ENCODE measurements at places on chromosomes 5 and 9.

DNA sequence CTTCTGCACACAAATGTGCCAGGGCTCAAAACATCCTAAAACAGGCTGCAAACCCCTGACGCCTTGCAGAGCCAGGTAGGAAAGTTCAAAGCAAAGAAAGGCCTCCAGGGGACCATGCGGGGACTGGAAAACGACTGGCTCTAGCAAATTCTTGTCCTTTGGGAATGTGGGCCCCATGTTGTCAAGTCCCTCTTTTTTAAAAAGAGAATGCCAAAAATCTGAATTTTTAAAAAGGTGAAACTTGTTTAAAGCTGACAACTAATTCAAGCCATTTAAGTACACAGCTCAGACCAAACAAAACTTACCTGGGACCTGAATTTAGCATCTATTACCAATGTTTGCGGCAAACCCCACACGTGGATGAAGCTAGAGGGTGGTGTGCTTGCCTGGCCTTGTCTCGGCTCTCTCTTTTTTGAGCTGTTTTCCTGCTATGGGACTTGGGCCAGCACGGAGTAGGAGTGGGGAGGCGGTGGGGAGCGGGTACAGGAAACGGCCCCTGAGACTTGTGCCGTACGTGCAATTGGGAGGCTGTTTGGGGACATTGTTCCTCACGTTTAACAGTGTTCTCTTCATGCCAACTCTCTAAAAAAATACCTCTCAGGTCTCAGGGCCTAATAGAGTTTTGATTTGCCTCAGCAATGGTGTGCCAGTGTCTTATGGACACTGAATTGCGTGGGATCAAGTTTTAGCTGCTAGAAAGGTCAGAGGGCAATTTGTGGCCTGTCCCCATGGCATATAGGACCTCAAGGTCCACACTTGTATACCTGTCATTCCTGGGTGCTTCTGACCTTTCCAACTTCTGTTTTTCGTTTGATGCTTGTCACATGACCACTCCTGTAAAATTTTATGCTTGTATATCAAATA lies 15.1 kb upstream of the PHF19 start:
- H3K4me1 ChIP-seq = peaks cover 21% of the 10 kb centered on the region
- no peak for DNase-seq
- no peak overlapping the region for H3K27ac ChIP-seq
- no peaks in the 10 kb centered on the region for H3K36me3 ChIP-seq

DNA sequence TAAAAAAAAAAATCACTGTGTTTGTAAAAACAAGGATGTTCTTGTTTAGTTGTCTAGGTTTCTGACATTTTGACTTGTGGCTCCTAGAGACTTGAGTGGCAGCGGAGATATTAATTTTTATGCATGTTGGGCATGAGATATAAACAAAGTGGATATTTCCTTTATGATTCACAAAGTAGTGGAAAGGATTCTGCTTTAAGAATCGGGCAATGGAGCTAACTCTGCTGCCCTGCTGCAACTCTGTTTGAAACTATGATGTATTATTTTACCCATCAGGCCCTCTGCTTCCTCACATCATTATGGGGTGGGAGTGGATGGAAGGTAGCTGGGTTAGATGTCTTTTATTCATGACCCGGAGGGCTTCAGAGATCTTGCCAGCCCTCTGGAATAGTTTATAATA lies 94.1 kb upstream of the CD180 start:
- no peaks in the 10 kb centered on the region for H3K36me3 ChIP-seq
- H3K27ac ChIP-seq = peak overlapping the region; percentile 79
- H3K4me1 ChIP-seq = peaks cover 23% of the 10 kb centered on the region

- H3K27ac ChIP-seq = no peak overlapping the region
- H3K4me1 ChIP-seq = peaks cover 17% of the 10 kb centered on the region
- H3K4me3 ChIP-seq = no peak overlapping the region
- no peaks in the 10 kb centered on the region for H3K36me3 ChIP-seq
These were observed 90.7 kb upstream of the ADRA1B start for GRCh38 chr5:159825551-159826051.

- DNase-seq = no peak
- H3K36me3 ChIP-seq = peaks cover 94% of the 10 kb centered on the region
- H3K4me3 ChIP-seq = no peak overlapping the region
- H3K27ac ChIP-seq = no peak overlapping the region
- peaks cover 19% of the 10 kb centered on the region for H3K4me1 ChIP-seq
These were observed 47.6 kb downstream of the OTULIN start for GRCh38 chr5:14712131-14712530.

DNA sequence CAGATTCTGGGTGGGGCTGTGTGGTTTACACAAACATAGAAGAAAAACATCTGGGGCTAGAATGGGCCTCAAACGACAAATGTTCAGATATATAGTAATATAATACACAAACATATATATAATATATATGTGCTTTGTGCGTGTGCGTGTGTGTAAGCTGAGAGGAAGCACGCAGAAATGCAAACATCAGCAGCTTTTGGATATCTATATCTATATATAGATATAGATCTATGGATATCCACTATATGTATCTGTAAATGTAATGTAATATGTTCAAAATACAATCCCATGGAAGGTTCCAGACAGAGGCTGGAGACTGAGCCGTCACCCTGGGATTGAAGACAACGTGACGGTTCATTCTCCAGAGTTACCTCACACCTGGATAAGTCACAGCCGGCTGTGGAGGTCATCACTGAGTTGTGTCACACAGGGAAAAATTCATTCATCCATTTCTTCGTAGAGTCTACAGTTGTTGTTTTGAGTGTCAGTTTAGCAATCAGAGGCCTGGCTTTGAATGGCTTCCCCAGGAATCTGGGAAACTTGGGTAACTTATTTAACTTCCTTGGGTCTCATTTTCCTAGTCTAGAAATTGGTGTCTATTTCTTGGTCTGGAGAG lies 123.0 kb upstream of the CPEB4 start:
- H3K27ac ChIP-seq = peak overlapping the region; percentile 93
- H3K4me1 ChIP-seq = peaks cover 45% of the 10 kb centered on the region
- no peaks in the 10 kb centered on the region for H3K36me3 ChIP-seq
- H3K27me3 ChIP-seq = no peaks in the 10 kb centered on the region

GRCh38 chr9:38319496-38320173 lies 72.9 kb upstream of the ALDH1B1 start:
- peaks cover 5% of the 10 kb centered on the region for H3K27me3 ChIP-seq
- H3K27ac ChIP-seq = no peak overlapping the region
- no peaks in the 10 kb centered on the region for H3K4me1 ChIP-seq
- DNase-seq = no peak

DNA sequence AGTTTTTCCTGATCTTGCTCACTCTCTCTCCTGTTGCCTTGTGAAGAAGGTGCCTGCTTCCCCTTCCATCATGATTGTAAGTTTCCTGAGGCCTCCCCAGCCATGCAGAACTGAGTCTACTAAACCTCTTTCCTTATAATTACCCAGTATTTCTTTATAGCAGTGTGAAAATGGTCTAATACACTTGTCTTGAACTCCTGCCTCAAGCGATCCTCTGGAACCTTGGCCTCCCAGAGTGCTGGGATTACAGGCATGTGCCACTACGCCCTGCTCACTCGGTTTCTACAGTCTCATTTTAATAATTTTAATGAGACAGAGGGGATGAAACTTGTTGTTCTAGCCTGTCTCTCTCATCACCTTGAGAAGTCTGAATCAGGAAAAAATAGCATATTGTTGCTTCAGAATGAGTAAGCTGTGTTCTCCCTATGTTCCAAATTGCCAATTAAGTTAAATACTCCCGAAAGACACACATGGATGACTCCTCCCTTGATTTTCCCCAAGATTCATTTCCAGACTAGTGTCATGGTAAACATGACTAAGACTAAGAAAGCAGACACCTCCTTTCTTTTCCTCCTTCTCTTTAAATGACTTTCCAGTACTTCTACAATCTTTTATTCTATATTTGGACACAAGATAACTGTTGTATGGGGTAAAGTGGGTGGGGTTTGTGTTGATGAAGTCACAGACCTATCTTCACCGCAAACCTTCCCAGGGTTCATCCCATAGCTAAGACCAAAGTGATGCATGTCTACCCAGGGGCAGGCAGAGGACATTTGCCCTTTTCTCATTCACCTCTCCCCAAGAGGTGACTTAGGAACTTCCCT lies 7.8 kb upstream of the DNAJC18 start:
- no peaks in the 10 kb centered on the region for H3K36me3 ChIP-seq
- H3K4me3 ChIP-seq = no peak overlapping the region
- no peaks in the 10 kb centered on the region for H3K27me3 ChIP-seq
- DNase-seq = no peak
- H3K27ac ChIP-seq = no peak overlapping the region

DNA sequence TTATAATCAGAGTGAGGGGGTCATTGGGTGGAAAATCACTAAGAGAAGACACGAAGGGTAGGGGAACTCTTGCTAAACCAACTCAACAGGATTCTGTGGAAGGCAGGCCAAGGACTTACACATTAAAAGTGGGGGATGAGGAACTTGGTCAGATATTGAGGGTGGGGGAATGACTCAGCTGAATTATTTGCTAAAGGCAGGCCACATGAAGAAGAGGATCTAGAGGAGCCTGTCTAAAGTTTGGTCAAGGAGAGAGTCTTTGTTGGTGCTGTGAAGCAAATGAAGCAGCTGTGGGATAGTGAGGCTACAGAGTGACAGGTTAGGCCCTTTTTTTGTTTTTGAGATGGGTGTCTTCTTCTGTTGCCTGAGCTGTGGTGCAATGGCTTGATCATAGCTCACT lies 63.9 kb upstream of the SPRY4 start:
- peaks cover 31% of the 10 kb centered on the region for H3K4me1 ChIP-seq
- no peak overlapping the region for H3K4me3 ChIP-seq
- H3K27ac ChIP-seq = peak overlapping the region; percentile 72
- H3K27me3 ChIP-seq = no peaks in the 10 kb centered on the region
- H3K36me3 ChIP-seq = no peaks in the 10 kb centered on the region

DNA sequence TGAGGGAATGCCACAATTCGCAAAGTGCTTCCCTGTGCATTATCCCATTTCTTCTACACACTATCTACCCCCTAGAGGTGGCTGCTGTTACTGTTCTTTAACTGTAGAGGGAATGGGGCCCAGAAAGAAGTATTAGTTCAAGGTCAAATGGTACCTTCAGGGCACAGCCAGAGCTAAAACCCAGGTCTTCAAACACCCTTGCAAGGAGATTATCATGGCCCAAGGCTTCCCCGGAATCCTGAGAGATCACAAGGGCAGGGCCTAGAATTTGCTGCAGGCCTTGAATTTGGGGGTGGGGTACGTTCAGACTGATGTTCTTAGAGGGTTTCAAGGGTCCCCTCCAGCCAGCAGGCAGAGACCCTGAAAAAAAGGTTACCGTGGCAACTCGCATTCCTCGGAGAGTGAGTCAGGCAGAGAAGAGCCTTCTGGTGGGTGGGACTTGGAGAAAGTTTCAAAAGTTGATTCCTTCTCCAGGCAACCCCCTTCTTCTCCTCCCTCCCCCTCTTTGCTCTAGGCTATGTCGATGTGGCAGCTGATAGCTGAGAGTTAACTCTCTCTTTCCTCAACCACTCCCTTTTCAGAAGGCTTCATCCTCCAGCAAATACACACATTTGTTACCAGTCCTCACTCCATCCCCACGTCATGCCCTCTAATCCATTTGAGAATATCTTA lies 1.9 kb downstream of the SPARC start:
- H3K36me3 ChIP-seq = no peaks in the 10 kb centered on the region
- peak overlapping the region; percentile 78 for H3K4me3 ChIP-seq
- no peaks in the 10 kb centered on the region for H3K27me3 ChIP-seq
- peak overlapping the region; percentile 93 for H3K27ac ChIP-seq
- no peak for DNase-seq
- peaks cover 68% of the 10 kb centered on the region for H3K4me1 ChIP-seq

GRCh38 chr9:69180670-69181069 lies 6.6 kb downstream of the TJP2 start:
- H3K4me3 ChIP-seq = no peak overlapping the region
- H3K27me3 ChIP-seq = no peaks in the 10 kb centered on the region
- H3K27ac ChIP-seq = peak overlapping the region; percentile 80
- DNase-seq = no peak

GRCh38 chr9:86577420-86578333 lies 223.5 kb upstream of the TUT7 start:
- no peak overlapping the region for H3K27ac ChIP-seq
- DNase-seq = no peak
- no peak overlapping the region for H3K4me3 ChIP-seq
- H3K36me3 ChIP-seq = no peaks in the 10 kb centered on the region
- peaks cover 20% of the 10 kb centered on the region for H3K4me1 ChIP-seq

GRCh38 chr9:14895806-14896205 lies 14.4 kb downstream of the FREM1 start:
- no peaks in the 10 kb centered on the region for H3K27me3 ChIP-seq
- DNase-seq = no peak
- no peak overlapping the region for H3K4me3 ChIP-seq
- H3K27ac ChIP-seq = no peak overlapping the region
- H3K4me1 ChIP-seq = no peaks in the 10 kb centered on the region
- no peaks in the 10 kb centered on the region for H3K36me3 ChIP-seq

GRCh38 chr5:40410231-40410861 lies 269.4 kb upstream of the PTGER4 start:
- H3K27ac ChIP-seq = peak overlapping the region; percentile 76
- H3K4me3 ChIP-seq = no peak overlapping the region
- H3K36me3 ChIP-seq = no peaks in the 10 kb centered on the region

DNA sequence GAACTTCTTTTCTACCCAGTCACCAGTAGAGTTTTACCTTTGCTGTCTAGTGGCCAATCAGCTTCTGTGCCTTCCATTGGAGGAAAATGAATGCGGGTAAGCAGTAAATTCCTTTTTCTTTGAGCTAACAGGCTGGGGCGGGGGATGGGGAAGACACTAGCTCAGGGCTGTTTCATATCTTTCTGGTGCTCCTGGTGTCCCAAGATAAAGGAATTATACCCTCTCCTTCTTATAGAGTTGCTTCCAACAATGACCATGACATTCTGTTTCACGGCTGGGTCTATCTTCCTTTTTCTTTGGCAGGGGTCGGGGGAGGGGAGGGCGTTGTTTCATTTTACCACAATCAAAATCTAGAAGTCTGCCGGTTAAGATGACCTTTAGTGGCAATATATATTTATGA lies 51.2 kb upstream of the RPS23 start:
- no peak overlapping the region for H3K4me3 ChIP-seq
- no peak overlapping the region for H3K27ac ChIP-seq
- H3K4me1 ChIP-seq = peaks cover 29% of the 10 kb centered on the region
- H3K36me3 ChIP-seq = no peaks in the 10 kb centered on the region
- no peak for DNase-seq
- no peaks in the 10 kb centered on the region for H3K27me3 ChIP-seq

GRCh38 chr5:157708866-157709265 lies 22.4 kb upstream of the THG1L start:
- H3K4me1 ChIP-seq = no peaks in the 10 kb centered on the region
- H3K4me3 ChIP-seq = no peak overlapping the region
- H3K27ac ChIP-seq = no peak overlapping the region
- H3K36me3 ChIP-seq = no peaks in the 10 kb centered on the region
- no peaks in the 10 kb centered on the region for H3K27me3 ChIP-seq
- DNase-seq = no peak

DNA sequence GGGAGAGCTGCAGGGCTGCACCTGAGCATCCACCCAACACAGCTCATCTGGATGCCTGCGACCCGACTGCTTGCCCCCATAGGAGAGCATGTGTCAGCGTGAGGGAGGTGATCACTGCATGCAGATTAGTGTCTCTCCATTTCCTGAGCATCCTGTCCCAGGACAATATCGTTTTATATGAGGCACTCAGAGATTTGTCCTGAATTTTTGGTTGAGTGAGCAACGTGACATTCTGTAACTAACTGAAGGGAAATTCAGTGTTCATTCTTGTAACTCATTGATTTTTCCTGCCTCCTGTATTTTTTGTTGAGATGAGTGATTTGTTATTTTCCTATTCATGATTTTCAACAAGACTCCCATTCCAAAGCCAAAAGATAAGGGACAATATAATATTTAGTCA lies 20.7 kb upstream of the ANKRD34B start:
- H3K27me3 ChIP-seq = no peaks in the 10 kb centered on the region
- H3K36me3 ChIP-seq = no peaks in the 10 kb centered on the region
- H3K4me3 ChIP-seq = no peak overlapping the region
- DNase-seq = no peak
- H3K27ac ChIP-seq = no peak overlapping the region
- no peaks in the 10 kb centered on the region for H3K4me1 ChIP-seq
